ENCODE measurements at places on chromosomes 1 and 21.

DNA sequence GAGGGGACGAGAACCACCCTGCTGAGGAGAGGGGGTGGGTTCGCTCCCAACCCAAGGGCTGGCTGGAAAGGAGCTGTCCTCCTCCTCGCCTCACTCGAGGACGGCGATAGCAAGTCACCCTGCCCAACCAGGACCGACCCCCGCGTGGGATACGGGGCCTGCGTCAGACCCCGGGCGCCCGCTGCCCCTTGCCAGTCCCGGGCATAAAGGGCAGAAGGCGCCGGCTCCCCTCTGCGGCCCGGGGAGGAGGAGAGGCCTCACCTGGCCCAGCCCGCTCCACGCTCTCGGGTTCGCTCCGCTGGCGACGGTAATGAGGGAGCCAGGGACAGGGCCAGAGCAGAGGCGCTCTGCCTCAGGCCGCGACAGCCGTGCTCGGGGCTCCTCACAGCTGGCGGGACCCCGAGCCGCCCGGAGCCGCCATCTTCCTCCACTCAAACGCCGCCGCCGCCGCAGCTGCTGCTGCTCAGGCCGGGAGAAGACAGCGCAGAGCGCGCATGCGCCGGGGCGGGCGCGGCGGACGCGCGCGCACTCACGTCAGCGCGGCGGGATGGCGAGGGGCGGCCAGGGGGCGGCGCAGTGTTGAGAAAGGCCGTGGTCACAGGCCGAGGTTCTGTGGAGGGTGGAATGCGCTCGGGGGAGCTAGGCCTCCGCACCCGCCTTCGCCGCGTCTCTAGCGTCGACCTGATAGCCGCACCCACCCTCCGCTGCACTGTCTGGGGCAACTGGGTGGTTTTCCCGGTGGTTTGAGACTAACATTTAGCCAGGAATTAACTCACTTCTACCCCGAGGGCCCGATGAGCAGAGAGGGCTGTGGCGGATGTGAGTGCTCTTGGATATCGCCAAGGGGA is at the start of gene FBXO42:
Gene FBXO42, minus strand, starts transcription at position 487 of the 848 bp plus-strand sequence. CDS start 37,062 bp downstream, outside the sequence.
- no peak for DNase-seq

GRCh38 chr1:89407360-89407759 is 43.5 kb downstream of the GBP6 start:
- no peak for DNase-seq

GRCh38 chr21:43193651-43194302 is 25.0 kb downstream of the CRYAA start:
- DNase-seq, result no peak

DNA sequence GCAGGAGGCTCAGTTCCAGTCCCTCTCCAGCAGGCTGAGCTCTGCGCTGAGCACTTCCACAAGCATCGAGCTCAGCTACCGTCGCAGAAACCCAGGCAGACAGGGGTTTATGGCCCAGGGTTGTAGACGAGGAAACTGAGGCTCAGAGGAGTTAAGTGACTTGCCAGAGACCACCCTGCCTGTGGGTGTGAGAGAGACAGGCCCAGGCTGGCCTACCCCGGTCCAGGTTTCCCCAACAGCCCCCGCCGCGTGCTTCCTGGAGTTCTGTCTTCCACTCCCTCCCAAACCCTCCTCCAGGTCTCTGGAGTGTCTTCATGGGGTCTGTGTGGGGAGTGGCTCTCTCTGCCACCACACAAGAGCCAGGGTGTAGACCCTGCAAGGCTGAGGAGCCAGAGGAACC is 615.9 kb downstream of the PTPRU start:
- no peak for DNase-seq

DNA sequence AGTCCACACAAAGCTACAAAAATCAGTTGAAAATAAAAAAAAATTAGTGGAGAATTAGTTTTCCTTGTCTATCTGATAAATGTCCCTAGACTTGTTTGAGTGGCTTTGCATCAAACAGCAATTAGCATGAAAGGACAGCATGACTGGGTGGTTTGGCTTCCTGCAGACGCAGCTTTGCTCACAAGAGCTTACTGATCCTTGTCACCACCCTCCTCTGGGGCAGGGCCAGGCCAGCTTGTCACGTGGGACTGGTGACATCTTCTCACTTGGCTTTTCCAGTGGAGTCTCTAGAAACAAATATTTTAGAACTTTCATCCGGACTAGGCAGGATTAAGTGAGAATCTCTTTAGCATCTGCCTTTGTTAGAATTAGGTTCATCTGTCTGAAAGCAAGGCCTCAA is 76.0 kb upstream of the OLIG2 start:
- DNase-seq, result no peak

DNA sequence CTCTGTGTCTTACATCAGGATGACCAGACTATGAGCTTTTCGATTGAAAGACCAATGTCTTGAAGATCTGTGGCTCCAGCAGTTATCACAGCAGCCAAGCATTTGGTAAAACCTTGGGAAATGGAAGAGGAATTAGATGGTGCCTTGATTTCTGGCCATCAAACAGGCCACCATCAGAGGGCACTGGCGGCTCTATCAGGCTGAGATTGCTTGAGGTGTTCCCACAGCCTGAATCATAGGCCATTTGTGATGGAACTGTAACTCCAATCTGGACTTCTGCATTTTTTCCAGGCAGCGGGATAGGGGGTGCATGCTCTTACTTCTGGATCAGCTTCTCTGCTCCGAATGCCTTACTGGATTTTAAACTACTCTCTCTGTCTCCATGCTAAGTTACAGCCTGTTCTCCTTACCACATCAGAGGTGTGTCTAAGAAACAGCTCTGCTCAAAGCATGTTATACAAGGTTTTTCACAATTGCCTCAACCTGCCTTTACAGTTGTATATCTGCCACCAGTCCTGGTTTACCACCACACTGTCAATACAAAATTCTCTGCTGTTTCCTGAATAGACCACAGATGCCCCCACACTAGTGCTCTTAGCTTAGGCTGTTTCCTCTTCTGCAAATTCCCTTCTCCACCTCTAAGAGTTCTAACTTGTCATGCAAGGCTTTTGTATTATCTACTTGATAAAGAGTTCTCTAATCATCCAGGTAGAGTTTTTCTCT is 180.9 kb downstream of the PTGER3 start:
- DNase-seq, result no peak

- DNase-seq, result no peak
Measured at GRCh38 chr1:204658295-204658694, 27.2 kb downstream of the LRRN2 start.

DNA sequence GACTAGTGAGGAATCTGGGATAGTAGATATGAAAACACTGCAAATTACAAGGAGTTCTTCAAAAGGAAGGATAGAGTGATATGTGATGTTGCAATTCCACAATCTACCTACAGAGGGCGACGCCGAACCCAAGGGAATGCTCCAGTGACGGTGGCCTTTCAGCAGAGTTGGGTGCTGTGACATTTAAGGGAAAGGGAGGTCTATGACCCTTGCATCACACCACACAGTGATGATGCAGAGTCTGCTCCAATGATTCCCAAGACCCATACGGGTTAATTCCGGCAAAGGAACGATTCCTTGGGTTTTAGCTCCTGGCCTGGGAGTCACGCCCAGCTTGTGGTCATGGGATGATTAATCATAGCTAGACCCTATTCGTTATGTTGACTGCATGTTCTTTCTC is 123.0 kb upstream of the IGSF21 start:
- no peak for DNase-seq

- peak; percentile 74 for DNase-seq
Measured at GRCh38 chr1:8435569-8436071, 117.7 kb downstream of the SLC45A1 start.

- DNase-seq, result peak; percentile 46
Measured at GRCh38 chr21:35940074-35940927, 120.0 kb downstream of the SETD4 start.

GRCh38 chr1:23561813-23562100 is 2.5 kb upstream of the ID3 start:
- DNase-seq, result no peak

- no peak for DNase-seq
Measured at GRCh38 chr1:4346131-4346530, 308.3 kb upstream of the AJAP1 start.

GRCh38 chr1:61056573-61057439 is 25.6 kb upstream of the NFIA start:
- DNase-seq, result no peak

- DNase-seq, result no peak
Measured at GRCh38 chr1:215276582-215276981, 194.0 kb downstream of the KCNK2 start.

DNA sequence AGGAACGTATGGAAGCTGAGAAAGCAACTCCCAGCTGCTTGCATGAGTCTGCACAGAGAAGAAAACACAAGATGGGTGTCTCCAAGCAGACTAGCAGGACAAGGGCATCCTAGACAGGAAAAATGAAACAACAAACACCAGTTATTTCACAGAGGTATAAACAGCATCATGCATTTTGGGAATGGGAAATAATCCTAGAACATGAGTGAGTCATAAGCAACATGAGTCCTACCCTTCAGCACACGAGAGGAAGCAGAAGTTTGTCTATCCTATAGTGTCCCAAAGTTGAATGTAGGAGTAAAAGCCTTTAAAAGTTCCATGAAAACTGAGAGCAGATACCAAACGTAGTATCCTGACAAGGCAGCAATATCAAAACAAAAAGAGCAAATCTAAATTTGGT is 11.3 kb upstream of the FRRS1 start:
- DNase-seq, result no peak

DNA sequence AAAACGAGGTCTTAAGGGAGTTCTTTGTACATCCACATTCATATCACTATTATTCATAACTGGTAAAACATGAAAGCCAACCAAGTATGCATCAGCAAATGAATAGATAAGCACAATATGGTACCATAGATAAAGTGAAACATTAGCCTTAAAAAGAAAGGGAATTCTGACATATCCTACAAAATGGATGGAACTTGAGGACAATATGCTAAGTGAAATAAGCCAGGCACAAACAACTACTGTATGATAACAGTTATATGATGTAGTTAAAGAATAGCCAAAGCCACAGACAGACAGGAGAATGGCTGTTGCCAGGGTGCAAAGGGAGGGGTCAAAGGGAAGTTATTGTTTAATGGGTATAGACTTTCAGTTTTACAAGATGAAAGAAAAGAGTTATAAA is 148.9 kb downstream of the EIF4G3 start:
- DNase-seq, result no peak

- peak; percentile 13 for DNase-seq
Measured at GRCh38 chr1:229848752-229849677, 218.0 kb upstream of the GALNT2 start.

DNA sequence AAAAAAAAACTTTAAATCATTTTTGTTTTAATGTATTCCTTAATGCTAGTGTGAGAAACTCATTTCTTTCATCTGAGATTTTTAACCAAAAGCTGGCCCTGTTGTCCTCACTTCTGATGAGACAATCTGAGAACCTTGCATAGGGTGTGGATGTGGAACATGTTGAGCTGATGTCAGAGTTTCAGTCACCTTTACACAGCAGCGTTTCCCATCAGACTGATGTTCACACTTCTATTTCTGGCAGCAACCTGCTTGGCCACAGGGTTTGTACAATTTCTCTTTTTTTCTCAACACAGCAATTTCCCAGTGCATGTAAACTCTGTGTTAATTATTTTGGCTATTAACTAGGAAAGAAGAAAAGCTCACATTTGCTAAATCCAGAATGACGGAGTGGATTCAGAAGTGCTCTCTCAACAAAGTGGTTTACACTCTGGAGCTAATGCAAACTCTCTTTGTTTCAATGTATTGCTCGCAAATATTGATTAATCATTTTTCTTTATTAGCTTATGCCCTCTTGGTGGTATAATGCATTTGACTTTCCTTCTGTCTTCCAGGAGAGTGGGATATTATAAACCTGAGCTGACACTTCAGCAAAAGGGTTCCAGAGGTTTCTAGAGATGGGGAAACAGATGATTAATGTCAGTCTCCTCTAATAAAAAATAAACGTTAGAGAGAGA is 70.5 kb upstream of the HSPA13 start:
- no peak for DNase-seq

GRCh38 chr1:4084446-4084845 is 184.4 kb upstream of the C1orf174 start:
- DNase-seq, result no peak

GRCh38 chr1:154726896-154727753 is 119.1 kb upstream of the ADAR start:
- DNase-seq, result peak; percentile 46

DNA sequence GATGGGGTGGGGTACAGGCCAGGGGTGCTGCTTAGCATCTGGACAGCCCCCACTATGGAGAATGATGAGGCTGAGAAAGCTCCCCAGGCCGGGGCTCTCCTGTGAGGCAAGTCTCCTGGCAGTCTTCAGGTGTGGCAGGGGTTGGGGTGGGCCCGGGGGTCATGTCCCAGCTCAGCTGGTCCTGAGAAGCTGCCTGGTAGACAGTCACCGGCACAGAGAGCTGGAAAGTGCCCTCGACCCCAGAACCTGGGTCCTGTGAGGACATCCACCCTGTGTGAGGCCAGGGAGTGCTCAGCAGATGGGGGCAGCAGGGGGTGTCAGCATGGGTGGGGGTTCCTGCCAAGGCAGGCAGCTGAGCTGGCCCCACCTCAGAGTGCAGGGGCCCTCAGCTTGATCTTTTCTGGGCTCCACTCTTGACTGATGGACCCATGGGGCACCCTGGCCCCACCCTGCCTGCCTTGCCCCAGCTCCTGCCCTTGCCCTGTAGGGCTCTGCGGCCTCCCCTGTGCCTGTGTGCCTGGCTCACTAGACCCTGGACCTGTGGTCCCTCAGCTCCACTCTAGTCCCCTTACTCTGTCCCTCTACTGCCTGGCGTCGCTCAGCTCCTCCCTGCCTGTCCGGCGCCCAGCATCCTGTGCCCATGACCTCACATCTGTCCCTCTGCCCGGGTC is 5.8 kb downstream of the IBA57 start:
- DNase-seq, result no peak

DNA sequence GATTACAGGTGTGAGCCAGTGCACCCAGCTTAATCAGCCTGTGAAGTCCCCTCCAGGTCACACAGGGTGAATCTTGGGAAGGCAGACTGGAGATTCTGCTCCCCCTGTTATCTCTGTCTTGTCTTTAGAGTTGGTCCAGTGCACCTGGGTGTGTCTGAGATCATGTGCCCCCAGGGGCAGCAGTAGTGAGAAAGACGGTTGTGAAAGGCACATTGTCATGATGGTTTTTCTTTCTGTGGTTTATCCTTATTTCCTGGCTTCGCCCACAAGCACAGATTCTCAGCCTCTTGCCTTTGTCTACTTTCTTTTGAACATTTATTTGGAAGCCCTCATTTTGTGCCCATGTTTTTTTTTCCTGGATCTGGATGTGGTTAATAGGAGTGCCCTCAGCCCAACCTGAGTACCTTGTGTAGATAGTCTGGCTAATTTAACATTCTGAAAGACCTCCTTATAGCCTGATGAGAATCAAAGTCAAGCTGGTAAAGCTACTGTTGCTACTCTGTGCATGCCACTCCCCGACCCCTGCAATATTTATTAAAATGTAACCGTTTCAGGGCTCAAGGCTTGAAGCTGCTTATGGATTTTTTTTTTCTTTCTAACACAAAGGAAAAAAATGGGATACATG is 23.7 kb downstream of the UCK2 start:
- DNase-seq, result no peak

GRCh38 chr21:41868062-41868710 is 11.0 kb downstream of the PRDM15 start:
- DNase-seq, result no peak

- DNase-seq, result no peak
Measured at GRCh38 chr1:8816264-8816663, 1.2 kb downstream of the RERE start.

Data from retinal pigment epithelial cell (primary cell).